ENCODE measurements at places on chromosomes 16 and 17.

- no peak for DNase-seq
These were observed 151.6 kb downstream of the SOCS1 start for GRCh38 chr16:11104168-11105037.

DNA sequence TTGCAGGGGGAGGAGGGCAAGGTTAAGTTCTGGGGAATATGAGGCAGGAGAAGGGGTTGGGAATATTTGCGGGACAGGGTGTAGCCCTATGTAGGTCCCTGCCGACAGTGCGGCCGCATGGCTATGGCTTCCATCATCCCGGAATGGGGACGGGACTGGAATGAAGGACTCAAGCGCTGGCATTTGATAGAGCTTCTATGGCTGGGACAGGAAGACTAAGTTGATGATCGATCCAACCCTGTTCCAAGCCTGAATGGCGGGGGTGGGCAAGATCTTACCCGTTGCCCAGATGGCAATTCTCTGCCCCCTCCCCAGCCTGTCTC lies 47.1 kb downstream of the SRCIN1 start:
- DNase-seq = no peak

DNA sequence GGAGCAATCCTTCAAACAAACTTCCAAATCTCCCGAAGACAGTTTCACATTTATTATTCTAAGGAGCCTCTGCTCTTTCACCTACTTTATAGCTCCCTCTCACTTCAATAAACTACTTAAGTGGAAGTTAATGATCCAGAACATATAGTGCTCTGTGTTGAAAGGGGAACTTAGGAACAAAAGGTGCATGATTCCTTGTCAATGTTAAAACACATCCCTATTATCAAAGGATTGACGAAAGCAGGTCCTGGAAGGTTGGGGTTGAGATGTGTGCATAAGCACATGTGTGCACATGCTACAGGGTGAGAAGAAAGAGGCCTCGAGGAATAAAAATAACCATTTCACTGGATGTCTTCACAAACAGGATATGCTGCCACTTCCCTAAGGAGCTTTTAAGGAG lies 170.3 kb downstream of the SLC39A11 start:
- DNase-seq = no peak

GRCh38 chr17:40819528-40820125 lies 2.8 kb downstream of the KRT10 start:
- DNase-seq = no peak

DNA sequence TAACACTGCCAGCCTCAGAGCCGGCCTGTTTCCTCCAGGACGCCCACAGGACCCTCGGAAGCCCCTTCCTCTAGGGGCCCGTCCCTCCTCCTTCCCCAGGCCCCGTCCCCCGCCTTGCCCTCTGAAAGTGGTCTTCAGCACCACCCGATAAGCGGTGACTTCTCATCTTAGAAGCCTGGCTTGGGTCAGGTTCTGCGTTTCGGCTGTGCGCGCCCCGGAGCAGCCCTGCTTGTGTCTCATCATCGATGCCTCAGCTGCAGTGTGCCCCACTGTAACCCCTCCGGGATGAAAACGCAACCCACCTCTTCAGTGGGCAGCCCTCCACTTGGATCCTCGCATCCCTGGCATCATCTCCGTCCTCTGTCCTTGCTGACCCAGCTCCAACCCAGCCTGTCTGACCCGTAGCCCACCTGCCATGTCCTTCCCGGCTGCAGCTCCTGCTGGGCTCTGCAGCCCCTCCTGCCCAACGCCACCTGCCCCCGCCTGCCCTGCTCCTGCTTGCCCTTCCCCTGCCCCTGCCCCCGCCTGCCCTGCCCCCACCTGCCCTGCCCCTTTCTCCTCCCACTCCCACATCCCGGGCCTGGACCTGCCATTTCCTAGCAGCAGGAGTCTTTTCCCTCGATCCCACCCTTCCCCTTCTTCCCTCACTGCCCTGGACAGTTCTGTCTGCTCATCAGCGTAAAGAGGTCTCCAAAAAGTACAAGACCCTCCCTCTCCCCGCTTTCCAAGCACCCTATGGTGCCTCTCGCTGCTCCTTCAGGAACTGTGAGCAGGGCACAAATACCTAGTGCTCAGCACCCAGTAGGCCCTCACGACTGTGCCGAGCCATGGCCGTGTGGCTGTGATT lies 112.5 kb upstream of the CHMP6 start:
- no peak for DNase-seq

DNA sequence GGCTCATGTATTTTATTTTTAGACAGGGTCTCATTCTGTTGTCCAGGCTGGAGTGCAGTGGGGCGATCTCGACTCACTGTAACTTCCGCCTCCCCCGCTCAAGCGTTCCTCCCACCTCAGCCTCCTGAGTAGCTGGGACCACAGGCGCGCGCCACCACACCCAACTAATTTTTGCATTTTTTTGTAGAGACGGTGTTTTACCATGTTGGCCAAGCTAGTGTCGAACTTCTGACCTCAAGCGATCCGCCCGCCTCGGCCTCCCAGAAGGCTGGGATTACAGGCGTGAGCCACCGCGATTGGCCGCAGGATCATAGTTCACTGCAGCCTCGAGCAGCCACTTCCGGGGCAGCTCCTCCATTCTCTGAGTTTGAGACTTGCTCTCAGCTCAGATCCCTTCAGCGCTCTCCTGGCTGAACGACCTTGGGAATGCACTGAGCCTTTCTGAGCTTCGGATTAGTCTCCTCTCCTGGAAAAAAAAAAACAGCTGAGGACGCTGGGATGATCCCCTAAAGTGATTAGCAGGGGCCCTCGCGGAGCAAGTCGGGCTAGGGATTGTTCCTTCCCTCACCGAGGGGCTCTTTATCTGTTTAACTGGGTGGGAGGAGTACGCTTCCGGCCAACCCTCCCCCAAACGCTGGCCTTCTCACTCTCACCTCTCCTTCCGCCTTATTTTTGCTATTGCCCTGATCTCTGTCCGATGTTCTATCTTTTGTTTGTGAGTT lies 1.1 kb upstream of the PKMYT1 start:
- DNase-seq = no peak

GRCh38 chr17:45755050-45755449 lies 29.1 kb upstream of the CRHR1 start:
- DNase-seq = no peak

DNA sequence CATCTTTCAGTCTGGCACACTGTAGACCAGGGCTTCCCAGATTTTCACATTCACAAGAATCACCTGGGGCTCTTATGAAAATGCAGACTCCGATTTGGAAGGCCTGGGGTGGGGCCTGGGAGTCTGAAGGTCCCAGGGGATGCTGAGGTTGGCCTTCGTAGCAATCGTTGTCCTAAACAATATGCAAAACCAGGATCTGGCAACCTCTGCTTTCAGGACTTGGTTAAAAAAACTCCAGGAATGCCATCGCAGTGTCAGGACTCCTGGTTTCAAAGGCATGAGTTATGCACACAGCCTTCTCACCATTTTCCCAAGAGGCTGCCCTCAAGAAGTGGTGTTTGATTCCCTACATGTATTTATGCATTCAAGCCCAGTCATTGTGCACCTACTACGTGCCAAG lies 6.7 kb downstream of the CLEC19A start:
- DNase-seq = no peak

DNA sequence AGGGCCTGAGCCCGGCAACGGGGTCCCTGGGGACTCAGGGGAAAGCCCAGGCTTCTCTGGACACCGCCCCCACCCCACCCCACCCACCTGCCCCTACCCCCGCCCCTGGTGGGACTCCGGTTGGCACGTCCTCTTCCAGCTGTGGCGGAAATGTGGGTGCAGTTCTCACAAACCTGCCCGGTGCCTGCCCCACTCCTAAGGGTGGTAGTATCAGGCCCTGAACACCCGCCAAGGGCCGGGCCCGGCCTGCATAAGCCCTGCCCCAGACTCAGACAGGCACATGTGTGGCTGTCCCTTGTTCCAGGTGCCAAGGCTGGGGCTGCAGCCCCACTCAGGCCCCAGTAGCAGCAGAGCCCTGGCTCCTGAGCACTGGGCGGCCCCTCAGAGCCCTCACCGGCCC lies 58.1 kb downstream of the ACTG1 start:
- no peak for DNase-seq

DNA sequence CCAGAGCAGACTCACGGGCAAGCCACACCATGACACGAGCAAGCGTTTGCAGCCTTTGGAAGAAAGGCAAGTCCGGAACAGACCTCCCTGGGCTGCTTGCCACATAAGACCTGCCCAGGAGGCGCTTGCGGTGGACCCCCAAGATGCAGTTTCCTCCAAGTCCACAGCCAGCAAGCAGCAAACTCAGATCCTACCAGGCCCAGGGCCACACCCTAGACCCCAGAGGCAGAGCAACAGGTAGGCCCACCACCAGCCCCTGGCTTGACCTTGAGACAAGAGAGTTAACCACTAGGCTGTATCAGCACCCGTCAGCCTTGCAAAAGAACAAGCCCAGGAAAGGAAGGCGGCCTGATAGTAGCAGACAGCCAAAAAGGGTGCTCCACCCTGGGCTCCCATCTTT lies 2.3 kb downstream of the FAAP100 start:
- no peak for DNase-seq

DNA sequence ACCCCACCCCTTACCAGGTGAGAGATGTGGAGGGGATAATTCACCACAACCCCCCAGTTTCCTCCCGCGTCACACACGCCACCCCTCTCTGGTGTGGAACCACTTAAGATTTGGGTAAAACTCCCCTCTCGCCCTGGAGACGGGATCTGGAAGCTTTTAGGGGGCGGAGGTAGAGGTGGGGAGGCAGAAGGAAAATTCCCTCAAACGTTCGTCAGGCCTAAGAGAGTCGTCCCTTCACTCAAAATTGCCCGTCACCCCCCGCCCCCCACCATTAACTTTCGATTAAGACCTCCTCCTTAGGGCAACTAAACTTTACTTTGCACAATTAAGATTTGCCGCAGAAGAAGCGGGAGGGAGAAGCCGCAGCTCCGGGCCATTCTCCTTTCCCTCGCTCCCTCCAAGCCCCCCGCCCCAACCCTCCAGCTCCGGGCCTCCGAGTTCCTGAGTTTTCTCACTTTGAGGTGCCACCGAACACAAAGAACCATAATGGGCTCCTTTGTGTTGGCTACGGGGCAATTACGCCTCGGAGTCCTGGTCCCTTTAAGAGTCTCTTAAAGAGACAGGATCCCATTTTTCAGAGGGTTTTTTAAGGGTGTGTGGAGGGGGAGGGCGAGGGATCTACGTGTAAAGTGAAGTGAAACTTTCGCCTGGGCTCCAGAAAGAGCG lies 985 bp upstream of the FZD2 start:
- no peak for DNase-seq

DNA sequence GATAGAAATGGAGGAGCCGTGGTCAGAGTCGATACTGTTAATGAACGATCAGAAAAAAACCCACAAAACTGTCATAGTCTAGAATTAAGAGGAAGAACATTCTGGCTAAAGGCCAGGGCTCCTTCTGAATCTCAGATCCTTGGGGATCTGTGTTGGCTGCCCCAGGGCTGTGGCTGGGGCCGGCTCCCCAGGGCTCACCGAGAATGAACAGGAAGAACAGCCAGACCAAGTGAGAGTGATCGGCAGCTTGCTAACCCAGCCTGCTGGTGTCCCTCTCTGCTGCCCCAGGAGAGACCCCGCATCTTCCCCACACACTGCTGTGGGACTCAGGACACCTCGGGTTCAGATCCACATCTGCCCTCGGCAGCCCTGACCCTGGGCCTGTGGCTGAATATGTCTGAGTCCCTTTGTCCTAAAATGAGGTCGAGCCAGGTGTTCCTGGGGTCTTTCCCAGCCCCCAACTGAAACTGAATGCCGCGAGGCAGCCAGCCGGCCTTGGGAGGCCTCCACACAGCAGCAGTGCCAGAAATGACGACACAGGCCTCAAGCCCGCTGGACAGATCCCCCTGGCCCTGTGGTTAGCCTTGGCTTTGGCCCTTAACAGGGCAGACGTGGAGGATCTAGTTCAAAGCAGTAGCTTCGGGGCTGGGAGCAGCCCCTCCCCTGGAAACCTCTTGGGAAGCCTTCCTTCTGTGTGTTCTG lies 23.9 kb upstream of the CLEC18A start:
- DNase-seq = no peak

DNA sequence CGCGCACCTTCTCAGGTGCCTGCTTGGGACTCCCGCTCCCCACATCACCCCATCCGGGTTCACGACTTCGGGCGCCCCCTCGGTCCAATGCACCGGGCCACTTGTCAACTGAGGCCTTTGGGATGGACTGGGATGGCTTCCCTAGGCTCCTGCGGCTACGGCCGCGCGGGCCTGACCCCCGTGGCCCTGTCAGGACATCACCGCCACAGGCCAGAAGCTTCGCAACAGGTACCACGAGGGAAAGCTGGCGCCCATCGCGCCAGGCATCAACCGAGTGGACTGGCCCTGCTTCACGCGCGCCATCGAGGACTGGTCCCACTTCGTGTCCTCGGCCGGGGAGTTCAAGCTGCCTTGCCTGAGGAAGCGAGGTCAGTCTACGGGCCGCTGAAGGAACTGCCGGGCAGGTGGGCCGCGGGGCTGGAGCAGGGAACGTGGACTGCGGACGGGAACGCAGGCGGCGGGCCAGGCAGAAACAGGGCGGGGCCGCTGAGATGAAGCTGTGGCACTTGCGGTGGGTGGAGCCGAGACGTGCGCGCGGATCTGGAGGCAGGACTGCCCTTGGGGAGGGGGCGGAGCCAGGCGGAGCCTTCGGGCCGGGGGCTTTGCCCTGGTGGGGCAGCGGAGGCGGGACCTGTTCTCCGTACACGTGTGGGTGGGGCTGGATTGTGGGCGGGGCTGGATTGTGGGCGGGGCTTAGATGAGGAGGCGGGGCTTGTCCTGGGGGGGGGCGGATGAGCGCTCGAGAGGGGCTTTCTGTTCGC lies 13.7 kb upstream of the CNGB1 start:
- DNase-seq = peak; percentile 88

GRCh38 chr17:57644326-57644725 lies 100.8 kb downstream of the CCDC182 start:
- no peak for DNase-seq

- DNase-seq = no peak
These were observed 541 bp downstream of the RHBDF2 start for GRCh38 chr17:76500747-76501017.

DNA sequence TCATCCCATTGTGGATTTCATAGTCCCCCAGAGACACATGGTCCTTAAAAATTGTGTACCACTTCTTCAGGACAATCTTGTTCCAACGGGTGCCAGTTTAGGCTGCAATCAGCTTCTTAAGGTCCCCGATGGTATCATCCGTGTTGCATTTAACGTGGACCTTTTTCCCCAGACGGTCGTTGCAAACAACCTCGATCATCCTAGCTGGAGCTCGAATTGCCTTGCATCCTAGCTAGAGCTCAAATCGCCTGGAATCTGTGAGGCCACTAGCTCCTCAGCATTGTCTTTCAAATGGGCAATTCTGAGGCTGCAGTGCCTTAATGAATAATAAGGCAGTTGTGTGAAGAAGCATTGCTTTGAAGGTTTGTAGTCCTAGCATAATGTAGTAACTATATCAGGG lies 37.7 kb upstream of the RHBDL3 start:
- no peak for DNase-seq

- DNase-seq = no peak
These were observed 18.8 kb upstream of the IRF8 start for GRCh38 chr16:85879975-85880831.
